AG04449 (cell line): ENCODE measurements at places on chromosomes 4 and X.

- no peak for DNase-seq
These were observed 810.4 kb downstream of the TRIML1 start for GRCh38 chr4:188949596-188949995.

DNA sequence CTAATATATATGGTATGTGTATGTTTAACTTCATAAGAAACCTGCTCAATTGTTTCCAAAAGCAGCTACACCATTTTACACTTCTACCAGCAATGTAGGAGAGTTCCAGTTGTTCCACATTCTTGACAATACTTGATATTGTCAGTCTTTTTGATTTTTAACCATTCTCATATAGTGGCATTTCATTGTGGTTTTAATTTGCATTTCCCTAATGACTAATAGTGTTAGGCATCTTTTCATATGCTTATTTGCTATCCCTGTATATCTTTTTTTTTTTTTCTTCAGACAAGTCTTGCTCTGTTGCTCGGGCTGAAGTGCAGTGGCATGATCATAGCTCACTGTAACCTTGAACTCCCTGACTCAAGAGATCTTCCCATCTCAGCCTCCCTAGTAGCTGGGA is 58.2 kb upstream of the TRIM2 start:
- no peak for DNase-seq

GRCh38 chr4:183099537-183100297 is 660 bp downstream of the WWC2 start:
- DNase-seq = no peak

- no peak for DNase-seq
These were observed 32.9 kb upstream of the GPR78 start for GRCh38 chr4:8547108-8547911.

GRCh38 chr4:48153791-48154550 is 19.9 kb upstream of the TXK start:
- no peak for DNase-seq

DNA sequence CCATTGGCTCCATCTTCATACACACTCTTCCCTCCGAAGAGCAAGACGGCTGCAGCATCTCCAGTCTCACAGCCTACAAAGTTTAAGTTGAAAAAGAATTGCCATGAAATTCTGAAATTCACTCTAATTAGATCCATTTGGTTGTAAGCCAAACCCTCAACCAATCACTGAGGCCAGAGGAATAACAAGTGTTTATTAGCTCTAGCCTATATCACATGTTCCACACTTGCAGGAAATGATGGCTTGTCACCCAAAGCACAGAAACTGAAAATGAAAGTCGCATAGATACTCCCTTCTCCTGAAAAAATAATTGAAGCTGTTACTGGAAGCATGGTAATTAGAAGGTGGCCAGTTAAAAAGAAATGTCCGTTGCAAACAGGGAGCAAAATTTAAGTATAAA is 1071.8 kb downstream of the CCSER1 start:
- DNase-seq = no peak

DNA sequence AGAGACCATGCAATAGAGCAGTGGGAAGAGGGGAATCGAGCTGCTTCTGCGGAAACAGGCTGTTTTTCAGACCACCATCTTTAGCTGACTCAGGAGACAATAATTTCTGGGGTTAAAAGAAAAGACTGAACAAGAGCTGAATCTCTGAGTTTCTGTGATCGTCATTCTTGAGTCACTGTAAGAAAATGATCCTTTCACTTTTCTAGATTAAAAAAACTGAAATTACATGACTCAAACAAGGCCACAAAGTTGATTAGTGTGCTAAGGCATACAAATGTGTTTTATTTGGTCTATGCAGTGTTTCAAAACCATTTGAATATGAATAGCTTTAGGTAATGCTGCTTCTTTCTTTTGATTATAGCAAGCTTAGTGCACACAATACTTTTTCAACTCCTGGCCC is 194.4 kb upstream of the RPL34 start:
- DNase-seq = peak; percentile 49

- no peak for DNase-seq
These were observed 227.9 kb upstream of the PITX2 start for GRCh38 chr4:110850461-110851442.

DNA sequence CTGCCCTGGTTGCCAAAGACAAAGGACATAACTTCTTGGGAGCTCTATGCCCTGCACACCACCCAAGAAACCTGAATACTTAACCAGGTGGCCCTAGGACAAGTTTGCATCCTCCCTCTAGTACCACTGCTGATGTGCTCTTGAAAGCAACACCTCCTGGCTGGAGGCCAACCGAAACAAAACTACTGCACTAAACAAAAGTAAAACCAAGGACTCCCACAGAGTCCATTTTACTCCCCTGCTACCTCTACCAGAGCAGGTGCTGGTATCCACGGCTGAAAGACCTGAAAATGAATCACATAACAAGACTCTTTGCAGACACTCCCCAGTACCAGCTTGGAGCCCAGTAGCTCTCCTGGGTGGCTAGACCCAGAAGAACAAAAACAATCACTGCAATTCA is 941.8 kb downstream of the RAPGEF2 start:
- no peak for DNase-seq

GRCh38 chrX:155767051-155767875 is 113.9 kb upstream of the VAMP7 start:
- peak; percentile 21 for DNase-seq
